Stimulated activated CD8-positive, alpha-beta memory T cell treated with anti-CD3 and anti-CD28 coated beads, Interleukin-4, amount 100 ng/mL, for 1 hour (primary cell): ENCODE measurements at places on chromosomes 1 and 21.

DNA sequence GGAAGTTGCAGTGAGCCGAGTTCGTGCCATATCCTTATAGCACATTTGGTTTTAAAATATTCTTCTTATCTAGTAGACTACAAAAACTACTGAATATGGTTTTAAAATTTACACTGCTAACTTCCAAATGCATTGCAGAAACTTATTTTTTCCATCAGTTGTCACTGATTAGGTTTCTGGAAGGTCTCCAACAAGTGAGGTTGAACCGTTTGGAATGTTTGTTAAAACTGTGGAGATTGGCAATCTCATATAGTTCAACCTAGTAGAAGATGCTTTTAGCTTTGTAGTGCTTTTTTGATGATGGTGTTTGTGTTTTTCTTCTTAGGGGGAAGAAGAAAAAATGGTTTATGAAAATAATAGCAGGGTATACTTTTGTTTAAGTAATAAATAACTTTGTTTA is 12.9 kb downstream of the CENPF start:
- DNase-seq: no peak

DNA sequence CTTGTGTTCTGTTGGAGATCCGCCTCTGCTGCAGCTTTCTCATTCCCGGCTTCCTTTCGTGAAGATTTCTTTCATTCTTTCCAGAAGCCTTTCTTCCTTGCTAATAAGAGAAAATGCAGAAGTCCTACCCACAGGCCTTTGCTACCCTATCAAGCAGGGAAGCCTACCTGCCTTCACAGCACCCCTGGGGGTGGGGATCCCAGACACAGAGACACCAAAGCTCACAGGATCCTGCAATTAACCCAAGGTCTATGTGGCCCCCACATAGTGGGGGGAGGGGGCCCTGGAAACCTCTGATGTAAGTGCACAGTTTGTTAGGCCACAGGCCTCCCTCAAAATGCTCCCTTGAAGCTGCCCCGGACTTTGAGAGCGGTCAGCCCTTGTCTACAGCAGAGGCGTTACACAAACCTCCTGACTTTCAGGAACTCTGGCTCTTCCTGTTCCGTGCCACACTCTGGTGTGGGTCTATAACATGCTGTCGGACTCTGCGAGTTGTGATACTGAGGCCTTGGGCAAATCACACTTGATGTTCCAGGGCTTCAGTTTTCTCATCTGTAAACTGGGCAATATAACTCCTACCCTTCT is 31.2 kb downstream of the NKAIN1 start:
- DNase-seq: no peak

- no peak for DNase-seq
Measured at GRCh38 chr1:224259986-224260385, 70.0 kb downstream of the NVL start.

GRCh38 chr1:112431038-112431437 is 35.0 kb downstream of the CTTNBP2NL start:
- no peak for DNase-seq

DNA sequence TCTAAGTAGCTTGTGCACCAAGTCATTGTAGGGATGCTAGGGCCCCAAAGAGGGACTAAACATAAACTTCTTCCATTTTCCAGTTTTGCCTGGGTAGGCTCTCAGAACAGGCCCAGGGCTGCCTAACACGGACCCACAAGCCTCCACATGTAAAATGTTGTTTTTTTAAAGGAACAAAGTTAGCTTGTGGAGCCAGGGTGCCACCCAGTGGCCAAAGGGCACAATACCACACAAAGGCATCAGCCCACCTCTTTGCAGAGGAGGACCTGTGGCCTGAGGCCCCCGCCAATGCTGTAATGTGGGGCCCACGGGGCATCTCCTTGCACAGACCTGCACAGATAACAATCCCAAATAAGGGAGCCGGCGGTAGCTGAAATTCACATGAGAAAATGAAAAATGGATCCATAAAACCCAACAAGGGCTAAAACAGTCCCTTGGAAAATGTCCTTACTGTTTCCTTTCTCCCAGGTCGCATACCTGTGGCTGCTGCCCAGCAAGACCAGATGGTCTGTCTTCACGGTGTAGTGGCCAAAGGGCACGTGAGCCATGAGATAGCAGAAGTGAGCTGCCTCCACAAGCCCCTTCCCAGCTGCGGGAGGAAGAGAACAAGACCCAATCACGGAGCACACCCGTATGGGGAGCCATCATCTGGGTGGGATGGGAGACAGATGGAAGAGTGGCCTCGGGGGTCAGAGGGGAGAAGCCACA is 23.8 kb downstream of the SEC16B start:
- DNase-seq: no peak

- no peak for DNase-seq
Measured at GRCh38 chr1:44854970-44855369, 11.9 kb upstream of the PTCH2 start.

- DNase-seq: no peak
Measured at GRCh38 chr1:162498496-162498810, 835 bp downstream of the UHMK1 start.

DNA sequence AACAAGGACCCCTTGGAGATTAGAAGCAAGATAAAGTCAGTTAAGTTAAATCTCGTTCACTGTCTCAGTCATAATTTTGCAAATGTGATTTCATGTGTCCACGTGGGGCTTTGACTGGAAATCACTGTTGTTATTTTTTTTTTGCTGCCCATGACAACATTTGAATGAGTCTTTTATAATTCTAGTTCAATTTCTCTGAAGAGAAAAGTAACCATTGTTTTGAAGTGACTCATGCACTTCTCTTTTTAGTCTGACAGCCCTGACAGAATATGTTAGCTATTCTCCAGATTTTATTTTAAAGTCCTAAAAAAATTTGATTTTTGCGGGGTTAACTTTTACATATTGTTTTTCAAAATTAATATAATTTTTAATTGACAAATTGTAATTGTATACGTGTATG is 30.7 kb upstream of the NLRP3 start:
- no peak for DNase-seq
